ENCODE measurements at places on chromosomes 1 and 21.

- no peak for DNase-seq
Measured at GRCh38 chr21:16644685-16645084, 868.2 kb upstream of the CXADR start.

DNA sequence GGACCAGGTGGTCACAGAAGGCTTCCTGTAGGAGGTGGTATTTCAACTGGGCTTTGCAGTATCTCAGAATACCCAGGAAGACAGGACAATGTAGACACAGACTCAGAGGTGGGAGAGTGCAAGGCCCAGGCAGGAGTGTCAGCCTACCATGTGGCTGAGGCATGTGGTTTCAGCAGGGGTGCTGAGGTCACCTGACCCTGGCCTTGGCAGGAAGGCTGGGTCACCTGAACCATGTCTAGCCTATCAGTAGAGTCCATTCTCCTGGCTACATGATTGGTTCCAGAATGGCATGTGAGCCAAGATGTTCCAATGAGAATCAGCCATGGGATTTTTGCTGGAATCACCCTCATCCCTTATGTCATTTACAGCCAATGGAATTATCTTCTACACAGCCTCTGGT is 169.4 kb downstream of the ACTL8 start:
- no peak for DNase-seq

- DNase-seq: no peak
Measured at GRCh38 chr1:210786546-210786945, 347.4 kb downstream of the KCNH1 start.

DNA sequence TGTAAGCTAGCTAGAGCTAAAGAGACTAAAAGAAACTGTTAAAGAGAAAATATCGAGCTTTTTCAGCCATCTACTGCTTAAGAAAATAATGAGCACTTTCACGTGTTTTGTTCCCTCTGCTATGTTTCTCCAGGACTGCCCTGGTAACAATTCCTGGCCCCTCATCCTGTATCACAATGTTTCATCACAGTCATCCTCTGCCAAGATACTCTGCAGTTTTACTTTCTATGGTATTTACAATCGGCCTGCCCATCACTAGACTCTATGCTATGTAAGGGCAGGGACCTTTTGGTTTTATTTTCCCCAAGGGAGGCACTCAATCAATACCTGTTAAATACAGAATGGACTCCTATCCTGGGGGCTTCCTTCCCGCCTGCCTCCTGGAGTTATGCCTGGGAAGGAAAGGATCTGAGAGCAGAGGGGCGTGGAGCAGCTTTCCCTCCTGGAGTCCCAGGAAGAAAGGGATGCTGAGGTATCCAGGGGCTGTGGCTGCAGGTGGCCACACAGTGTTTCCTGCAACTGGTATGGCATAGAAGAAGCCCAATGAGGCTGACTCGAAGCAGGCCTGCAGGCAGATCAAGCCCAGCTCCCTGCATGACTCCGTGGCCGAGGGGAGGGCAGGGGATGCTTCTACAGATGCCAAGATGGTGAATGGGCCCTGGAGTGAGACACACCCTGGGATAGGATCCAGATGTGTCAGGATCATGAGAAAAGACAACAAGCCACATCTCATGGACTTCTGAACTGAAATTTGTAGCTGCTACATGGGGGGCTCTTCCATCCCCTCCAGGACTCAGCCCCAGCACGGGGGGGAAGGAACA is 52.9 kb downstream of the MATN1 start:
- DNase-seq: no peak

DNA sequence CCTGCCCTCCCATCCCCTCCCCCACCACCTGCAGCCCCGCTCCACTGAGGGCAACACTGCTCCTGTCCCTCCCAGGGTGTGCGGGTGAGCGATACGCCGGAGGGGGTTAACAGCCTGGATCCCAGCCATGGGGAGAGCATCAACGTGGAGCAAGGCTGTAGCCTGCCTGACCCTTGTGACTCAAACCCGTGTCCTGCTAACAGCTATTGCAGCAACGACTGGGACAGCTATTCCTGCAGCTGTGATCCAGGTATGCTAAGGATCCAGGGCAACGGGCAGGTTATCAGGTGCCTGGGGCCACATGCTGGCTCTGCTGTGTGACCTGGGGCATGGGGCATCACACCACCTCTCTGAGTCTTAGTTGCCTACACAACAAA is 15.0 kb downstream of the CELSR2 start:
- DNase-seq: no peak

- DNase-seq: no peak
Measured at GRCh38 chr1:5415606-5416005, 576.6 kb downstream of the NPHP4 start.

GRCh38 chr1:207799989-207800648 is 48.3 kb downstream of the CD46 start:
- DNase-seq: peak; percentile 68

GRCh38 chr21:29217818-29218291 is 80.9 kb upstream of the BACH1 start:
- DNase-seq: no peak

GRCh38 chr1:83815330-83815729 is 183.6 kb downstream of the TTLL7 start:
- DNase-seq: no peak

Measured in esophagus muscularis mucosa (tissue), 4 donors.